HS-27A (cell line): ENCODE measurements at places on chromosomes 6 and 20.

DNA sequence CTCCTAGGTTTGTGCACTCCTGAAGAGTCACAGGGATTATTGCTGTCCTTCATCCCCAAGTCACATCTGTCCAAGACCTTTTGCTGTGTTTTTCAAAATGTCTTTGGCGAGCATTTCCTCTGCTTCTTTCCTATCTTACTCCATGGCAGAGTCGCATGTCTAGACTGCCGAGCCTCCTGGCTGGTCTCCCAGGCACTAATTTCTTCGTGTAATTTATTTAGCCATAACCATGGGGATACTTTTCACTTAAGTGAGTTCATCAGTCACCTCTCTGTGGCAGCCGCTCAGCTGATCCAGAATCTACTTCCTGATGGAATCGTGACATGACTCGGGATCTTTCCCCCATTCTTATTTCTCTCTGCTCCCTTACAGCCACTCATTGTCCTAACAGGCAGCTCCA, 25.8 kb downstream of the ADGRF5 start:
- no peak for DNase-seq

DNA sequence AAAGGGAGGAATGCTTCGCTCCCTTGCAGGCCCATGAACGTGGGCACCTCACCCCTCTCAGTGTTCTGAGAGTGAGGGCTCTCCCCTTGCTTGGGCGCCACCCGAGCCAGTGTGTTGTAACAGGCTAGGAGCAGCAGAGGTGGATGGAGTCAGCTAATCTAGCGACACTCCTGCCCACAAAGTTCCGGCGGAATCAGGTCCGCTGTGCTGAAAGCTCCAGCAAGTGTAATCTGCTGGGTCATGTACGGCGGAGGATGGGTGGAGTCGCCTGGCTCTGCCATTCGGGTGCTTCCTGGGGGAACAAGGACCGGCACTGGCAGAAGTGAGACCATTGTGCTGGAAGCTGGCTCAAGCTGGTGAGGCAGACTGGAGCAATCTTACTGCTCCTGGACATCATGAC, 1310.1 kb downstream of the EPHA7 start:
- DNase-seq = no peak

GRCh38 chr6:166563805-166564204, 22.7 kb downstream of the RAMACL start:
- no peak for DNase-seq

- DNase-seq = peak; percentile 43
Observed at GRCh38 chr20:32652739-32653526, 20.8 kb downstream of the C20orf203 start.

GRCh38 chr20:7520361-7520760, 419.9 kb downstream of the HAO1 start:
- DNase-seq = no peak

DNA sequence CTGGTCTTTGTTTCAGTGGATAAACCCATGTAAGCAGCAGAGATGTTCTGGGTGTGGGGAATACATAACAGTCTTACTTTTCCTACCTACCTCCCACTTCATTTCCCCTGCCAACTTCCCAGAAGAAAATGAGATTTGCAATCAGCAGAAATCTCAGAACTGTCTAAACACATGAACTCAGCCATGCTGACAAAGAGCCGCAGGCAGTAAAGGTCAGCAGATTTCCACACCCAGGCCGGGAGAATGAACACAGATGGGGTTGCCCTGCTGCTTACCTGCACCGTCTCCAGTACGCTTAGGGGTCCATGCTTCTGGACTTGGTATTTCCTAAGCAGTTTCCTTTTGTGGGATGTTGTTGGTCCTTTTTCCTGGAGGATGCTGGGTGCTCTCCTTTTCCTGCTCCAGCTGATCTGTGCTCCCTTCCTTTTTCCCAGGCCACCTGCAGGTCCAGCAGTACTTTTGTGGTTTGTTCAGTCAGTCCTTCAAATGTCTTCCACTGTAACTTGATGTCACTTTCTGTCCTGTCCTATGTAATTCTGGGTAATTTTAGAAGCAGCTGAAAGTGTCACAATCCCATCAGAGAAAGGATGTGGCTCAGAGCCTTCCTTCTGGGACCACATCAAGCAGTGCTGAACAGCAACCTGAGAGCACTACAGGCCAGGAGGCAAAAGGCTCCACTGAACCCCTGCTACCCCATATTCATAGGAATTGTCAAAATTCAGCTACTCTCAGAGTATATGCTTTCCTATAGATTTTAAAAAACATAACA, 129.0 kb downstream of the CEP57L1 start:
- no peak for DNase-seq

- DNase-seq = no peak
Observed at GRCh38 chr6:99285881-99286280, 63.6 kb downstream of the FAXC start.

DNA sequence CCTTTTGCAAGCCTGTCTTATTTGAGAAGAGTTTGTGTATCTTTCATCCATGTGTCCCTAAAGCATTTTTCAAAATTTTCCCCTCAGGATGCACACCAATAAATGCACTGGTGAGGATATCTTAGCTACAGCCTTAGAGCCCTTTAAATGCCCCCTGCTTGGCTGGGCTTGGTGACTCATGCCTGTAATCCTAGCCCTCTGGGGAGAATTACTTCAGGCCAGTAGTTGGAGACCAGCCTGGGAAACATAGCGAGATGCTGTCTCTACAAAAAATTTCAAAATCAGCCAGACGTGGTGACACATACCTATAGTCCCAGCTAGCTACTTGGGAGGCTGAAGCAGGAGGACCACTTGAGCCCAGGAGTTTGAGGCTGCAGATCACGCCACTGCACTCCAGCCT, 33.8 kb upstream of the PLCB4 start:
- peak; percentile 84 for DNase-seq

- no peak for DNase-seq
Observed at GRCh38 chr20:36997121-36997520, 45.6 kb upstream of the SAMHD1 start.

GRCh38 chr6:43774776-43775534, 4.9 kb downstream of the VEGFA start:
- DNase-seq = peak; percentile 41

DNA sequence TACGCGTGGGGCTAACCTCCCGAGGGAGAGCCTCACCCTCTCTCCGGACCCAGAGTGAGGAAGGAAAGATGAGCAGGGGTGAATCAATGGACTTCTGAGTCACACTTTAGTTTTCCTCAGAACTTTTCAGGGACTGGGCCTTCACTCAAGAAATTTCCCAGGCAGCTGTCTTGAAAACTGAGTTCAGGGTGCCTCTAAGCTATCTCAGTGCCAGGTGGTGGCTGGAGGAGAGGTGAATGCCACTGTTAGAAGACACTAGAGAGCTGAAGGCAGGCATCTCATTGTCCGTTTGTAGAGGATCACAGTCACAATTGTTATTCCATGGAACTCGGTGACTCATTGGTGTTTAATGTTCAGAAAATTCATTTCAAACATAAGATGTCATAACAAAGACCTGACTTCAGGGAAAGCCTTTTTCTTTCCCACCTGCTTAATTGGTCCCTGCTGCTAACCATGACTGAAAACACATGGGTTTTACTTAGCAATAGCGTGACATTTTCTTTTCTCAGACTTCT, 5.3 kb upstream of the SERPINB6 start:
- no peak for DNase-seq

DNA sequence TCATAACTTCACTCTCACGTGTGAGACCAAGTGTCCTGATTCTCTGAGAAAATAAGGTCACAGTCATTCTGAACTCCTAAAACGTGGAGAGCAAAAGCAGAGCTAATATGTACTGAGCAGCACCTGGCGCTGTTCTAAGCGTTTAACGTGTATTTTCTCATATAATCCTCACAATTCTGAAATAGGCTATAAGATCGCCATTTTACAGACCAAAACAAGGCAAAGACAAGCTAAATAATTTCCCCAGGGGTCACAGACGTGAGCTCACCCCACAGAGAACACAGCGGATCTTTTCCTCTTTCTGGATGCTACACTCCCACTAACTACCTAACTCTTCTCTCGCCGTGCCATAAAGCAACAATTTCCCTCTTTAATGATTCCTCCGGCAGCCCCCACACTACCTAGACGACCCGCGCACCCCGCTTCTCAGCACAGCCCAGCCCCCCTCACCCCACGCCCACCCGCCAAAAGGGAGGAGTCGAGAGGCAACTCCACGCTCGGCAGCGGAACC, 636 bp downstream of the SUPT3H start:
- no peak for DNase-seq

DNA sequence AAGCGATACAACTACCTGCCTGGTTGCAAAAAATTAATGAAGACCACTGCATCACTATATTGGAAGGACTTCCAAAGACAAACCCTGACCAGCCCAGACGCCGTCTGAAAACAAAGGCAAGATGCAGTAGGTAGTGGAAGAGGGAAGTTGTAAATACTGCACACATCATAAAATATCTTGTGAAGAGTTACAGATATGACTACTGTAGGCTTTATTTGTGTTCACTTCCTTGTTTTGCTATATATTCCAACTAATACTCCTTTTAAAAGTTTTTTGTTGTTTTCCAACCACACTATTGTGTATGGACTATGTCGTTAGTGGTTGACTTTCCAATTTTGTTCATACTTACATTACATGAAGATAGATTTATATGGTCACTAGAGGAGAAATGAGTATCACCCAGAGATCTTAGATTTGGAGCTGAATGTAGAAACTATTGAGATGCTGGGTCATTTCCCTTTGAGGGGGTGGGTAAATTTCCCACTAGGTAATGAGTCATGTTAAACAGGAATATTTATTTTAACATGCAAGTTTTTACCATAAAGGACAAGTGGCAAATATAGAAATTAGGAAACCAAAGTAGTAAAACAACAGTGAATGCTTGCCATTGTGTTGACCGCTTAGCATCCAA, 16.6 kb upstream of the TXLNB start:
- DNase-seq = no peak

DNA sequence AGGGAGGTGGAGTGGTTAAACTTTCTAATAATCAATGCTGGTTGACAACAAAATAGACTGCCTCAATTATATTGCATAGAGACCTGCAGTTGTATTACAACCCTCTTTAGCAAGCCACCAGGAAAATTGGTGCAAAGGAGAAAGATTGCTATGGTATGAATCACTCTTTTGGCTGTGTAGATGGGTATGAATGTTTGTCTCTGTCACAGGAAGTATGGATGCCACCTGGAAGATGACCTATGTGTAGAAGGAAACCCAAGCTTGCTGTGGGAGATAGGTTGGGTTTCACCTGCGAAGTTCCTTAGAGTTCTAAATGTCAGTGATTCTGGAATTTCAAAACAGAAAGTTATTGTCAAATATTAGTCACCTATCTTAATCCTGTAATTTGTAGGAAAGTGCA, 134.6 kb downstream of the SOBP start:
- no peak for DNase-seq

GRCh38 chr6:105459049-105459448, 56.2 kb upstream of the PREP start:
- no peak for DNase-seq

DNA sequence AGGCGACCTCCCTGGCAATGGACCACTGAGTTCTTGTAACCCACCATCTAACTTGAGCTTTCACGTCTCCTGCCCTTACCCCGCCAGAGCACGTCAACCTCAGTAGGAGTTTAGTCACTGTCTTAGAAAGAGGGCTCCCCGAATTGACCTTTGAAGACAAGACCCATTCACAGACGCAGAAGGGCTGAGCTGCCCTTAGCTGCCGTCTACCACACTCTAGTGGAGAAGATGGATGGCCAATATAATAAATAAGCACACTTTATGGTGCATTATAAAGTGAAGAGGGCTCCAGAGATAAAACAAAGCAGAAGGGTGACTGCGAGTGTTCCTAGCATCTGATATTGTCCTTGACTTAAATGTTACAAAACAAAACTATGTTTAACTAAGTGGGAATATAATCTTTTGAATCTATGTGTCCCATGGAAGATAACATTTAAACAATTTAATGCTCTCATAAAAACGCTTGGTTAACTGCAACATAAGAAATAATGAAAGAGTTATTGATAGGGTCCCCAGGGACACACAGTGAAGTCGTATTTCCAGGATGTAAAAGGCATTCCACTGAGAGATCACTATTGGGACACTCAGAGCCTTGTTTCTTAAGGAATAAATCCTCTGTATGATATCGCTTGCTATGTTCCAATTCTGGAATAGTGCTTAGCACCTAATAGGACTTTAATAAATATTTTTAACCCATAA, 261.1 kb downstream of the THBS2 start:
- DNase-seq = no peak

GRCh38 chr6:56720882-56721281, 78.2 kb upstream of the DST start:
- no peak for DNase-seq

DNA sequence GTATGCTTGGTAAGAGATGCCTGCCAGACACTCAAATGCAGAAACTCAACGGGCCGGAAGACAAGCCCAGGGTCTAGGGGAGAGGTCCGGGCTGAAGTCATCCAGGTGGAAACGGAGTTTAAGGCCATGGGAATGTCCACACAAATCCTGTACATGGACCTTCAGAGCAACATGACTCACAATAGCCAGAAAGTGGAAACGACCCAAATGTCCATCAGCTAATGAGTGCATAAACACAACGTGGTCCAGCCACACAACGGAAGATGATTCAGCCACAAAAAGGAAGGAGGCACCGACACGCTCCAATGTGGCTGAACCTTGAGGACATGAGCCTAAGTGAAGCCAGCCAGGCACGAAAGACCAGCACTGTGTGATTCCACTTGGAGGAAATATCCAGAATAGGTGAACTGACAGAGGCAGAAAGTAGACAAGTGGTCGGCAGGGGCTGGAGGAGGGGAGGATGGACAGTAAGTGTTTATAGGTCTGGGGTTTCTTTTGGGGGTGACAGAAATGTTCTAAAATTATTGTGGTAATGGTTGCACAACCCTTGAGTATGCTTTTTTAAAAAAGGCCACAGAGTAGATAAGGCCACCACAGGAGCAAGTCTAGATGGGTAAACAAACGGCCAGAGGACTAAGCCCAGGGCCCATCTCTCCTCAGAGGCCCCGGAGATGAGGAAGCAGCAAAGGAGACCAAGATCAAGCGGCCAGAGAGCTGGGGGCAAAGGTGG, 105.6 kb downstream of the PREX1 start:
- DNase-seq = no peak

DNA sequence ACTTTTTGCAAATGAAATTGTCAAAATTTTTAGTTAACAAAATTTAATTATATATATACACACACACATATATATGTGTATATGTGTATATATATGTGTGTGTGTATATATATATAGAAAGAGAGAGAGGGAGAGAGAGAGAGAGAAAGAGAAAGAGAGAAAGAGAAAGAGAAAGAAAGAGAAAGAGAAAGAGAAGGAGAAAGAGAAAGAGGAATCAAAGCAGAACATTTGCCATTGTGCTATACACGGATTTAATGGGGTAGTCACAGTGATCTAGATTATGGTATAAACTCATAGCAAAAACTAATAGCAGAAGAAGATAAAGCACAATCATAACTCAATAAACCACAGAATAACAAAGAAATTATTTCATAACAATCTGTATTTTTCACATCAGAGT, 126.7 kb downstream of the DST start:
- no peak for DNase-seq

GRCh38 chr6:15658181-15658744, 4.6 kb downstream of the DTNBP1 start:
- DNase-seq = no peak
